Cardiac muscle cell (in vitro differentiated cells and primary cell): ENCODE measurements at places on chromosomes 3 and 15.

GRCh38 chr15:63999177-63999576 is 47.1 kb downstream of the DAPK2 start:
- no peak for DNase-seq

GRCh38 chr3:131222599-131222998 is 159.0 kb upstream of the NUDT16 start:
- DNase-seq: no peak

GRCh38 chr15:88419830-88420229 is 47.4 kb downstream of the MRPL46 start:
- DNase-seq: no peak

DNA sequence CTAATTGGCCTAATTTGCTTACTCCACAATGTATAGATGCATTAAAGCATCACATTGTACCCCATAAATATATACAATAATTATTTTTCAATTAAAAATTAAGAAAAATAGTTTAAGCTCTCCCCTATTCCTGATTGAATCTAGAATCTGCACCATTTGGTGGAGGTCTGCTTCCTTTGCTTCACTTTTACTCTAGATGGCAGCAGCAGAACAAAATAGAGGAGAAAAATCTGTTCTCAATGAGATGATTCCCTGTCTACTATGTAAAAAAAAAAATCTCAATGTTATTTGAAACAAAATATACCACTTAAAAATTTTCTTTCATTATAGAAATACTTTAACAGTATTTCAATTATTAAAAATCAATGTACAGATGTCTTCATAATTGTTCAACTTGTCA is 109.6 kb upstream of the FXR1 start:
- DNase-seq: peak; percentile 33

DNA sequence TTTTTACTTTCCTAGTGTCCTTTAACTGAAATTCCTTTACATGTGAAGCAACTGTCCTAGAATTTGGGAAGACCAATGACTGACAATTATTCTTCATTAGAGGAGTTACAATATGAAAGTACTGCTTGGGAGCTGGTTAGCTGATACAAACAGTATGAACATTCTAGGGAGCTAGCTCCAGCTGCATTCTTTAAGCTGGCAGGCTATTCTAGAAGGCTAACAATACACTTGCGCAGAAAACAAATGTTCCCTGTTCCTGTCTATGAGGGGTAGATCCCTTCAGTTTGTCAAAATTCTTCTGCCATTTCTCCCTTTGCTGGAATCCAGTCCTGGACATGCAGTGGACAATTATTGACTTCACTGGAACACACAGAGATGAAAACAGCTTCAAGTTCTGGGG is 60.2 kb upstream of the NANOGP8 start:
- DNase-seq: no peak

GRCh38 chr3:176469694-176470205 is 727.5 kb downstream of the TBL1XR1 start:
- no peak for DNase-seq

DNA sequence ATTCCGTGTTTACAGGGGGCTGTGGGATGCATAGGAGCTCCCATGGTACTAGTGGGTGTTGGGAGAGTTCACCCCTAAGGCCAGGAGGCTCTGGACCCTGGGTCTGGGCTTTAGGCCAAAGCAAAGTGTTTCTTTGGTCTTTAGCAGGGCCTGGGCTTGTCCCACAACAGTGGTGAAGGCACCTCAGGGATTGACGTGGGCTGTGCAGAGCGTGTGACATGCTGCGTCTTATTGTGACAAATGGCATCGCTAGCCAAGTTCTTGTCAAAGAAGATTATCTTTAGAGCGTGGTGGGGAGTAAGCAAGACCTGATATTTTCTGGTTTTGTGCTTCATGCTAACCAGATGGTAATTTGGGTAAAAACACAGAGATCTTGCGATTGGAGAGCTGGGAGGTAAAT is 170.1 kb downstream of the APBA2 start:
- no peak for DNase-seq

- DNase-seq: no peak
Measured at GRCh38 chr15:35603301-35603700, 57.3 kb upstream of the DPH6 start.

DNA sequence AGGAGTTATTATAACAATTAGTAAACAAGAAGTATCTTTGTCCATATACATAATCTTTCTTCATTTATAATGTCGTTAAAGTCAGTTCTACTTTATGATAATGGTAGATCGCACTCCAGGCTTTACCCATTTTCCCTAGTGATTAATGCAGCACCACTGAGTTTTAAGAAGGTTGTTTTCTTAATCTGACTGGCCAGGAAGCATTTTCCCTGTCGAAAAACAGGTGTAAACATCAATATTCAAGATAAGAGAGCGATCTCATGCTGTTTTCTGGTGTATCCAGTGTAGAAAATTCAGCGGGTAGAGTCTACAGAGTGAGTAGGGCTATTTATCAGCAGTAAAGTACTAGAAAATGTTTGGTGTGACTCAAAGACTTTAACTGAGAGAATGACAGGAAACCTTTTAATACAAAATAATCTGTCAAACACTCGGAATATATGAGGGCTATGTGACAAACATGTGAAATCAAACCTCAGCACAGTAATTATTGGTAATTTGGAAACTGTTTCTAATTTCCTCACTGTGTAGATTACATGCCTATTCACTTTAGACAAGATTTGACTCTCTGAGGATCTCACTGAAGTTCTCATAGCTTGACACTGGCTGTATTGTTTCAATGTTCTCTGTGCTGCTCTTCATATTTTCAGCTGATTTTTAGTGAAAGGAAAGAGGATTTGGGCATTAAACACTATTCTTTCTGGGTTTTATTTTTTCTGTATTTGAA is 1013.2 kb downstream of the VGLL3 start:
- DNase-seq: no peak

- DNase-seq: no peak
Measured at GRCh38 chr15:48775546-48775945, 35.3 kb downstream of the CEP152 start.

DNA sequence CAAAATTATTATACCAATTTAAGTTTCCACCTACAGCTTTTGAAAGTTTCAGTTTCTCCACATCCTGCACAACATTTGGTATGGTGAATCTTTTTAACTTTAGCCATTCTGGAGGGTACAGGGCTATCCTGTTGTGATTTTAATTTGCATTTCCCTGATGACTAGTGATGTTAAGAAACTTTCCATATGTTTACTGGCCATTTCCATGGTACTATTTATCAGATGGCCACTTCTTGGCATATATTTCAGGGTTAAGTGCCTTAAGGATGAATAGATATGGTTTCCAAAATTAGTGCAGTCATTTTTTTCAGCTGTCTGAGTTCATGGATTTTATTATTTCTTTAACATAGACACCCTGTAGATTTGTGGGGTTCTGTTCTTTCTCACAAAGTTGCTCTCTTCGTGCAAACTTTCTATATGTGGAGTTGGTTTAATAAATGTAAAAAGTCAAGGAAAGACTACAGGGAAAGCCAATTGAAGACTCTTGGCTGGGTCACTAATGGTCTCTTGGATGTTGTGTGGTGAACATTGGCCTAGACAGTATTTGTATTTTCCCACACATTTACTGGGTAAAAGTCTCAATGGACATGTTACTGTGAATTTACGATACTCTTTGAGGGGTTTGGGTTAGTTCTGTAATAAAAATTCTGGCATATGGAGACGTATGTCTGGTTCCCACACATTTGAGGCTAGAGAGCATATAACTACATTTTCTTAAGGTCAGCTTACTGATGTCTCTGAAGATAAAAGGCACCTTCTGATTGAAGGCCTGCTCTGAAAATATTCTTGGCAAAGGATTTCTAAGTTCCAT is 147.5 kb upstream of the PDZRN3 start:
- no peak for DNase-seq

- no peak for DNase-seq
Measured at GRCh38 chr3:176954517-176954916, 242.8 kb downstream of the TBL1XR1 start.
